PC-3 (cell line): ENCODE measurements at places on chromosomes 12 and 14. TPM values are rescaled to one million over a fixed set of nuclear protein-coding genes. Genes with fewer than 3 reads are reported as not detected.

NPFF gene
- not detected in 2 replicates for total RNA-seq

ZNF891 gene
- 0.86 and 0.98 TPM in 2 replicates for total RNA-seq

CMAS gene
- total RNA-seq: 25.0 and 47.6 TPM in 2 replicates

CCDC184 gene
- not detected in 2 replicates for total RNA-seq

CALM1 gene
- 594 and 1,162 TPM in 2 replicates for total RNA-seq

BEGAIN gene
- total RNA-seq: 3.5 and 3.8 TPM in 2 replicates

IL31 gene
- total RNA-seq: not detected in 2 replicates

ANKS1B gene
- total RNA-seq: 0.07 and 0.98 TPM in 2 replicates
